ENCODE measurements at places on chromosomes 5 and 9.

- no peak for DNase-seq
Observed at GRCh38 chr5:98414938-98415337, 358.5 kb upstream of the RGMB start.

DNA sequence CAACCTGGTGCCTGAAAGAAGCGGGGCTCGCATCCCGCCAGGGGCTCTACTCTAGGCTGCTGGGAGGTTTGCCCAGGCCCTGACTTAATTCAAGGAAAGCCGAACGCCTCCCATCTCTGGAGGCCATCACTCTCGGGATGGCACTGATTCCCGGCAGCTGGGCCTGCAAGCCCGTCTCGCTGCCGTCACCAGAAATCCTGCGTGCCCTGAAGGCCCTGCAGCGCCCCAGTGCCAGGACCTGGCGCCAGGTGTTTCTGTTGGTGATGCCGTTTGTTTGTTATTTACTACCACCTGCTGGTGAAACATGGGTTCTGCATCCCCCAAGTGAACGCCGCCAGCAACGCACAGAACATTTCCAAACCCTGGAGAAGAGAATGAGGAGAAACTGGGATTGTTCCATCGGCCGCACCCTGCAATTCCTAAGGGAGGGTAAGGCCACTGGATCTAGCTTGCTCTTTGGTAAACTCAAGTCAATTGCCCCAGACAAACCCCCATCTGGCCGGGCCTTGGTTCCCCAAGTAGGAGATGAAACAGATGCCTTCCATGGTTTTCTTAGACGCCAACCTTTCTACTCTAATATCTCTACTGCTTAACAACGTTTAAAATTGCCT lies 77.9 kb downstream of the AK8 start:
- DNase-seq: peak; percentile 89

DNA sequence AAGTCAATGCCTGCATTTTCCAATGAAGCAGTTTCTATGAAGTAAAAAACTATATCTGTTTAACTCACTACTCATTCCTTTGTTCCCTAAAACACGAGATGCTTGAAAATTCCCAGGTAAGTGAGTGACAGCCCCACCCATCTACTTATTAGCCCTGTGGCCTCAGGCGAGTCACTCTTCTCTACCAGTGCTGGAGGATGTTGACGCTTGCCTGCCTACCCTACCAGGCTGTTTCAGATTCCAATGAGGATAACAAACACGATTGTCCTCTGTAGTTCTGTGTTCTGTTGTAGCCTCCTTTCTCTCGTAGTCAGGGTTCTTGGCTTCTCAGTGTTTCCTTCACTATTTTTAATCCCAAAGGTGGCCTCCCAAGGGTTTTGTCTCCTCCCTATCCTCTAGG lies 388.8 kb downstream of the KDM4C start:
- DNase-seq: no peak

GRCh38 chr5:170275376-170275994 lies 22.1 kb downstream of the LCP2 start:
- DNase-seq: no peak
